Activated CD4-positive, alpha-beta T cell treated with anti-CD3 and anti-CD28 coated beads, Interleukin-2, amount 50 U/mL, for 16 hours (primary cell): ENCODE measurements at places on chromosomes 11 and 22.

DNA sequence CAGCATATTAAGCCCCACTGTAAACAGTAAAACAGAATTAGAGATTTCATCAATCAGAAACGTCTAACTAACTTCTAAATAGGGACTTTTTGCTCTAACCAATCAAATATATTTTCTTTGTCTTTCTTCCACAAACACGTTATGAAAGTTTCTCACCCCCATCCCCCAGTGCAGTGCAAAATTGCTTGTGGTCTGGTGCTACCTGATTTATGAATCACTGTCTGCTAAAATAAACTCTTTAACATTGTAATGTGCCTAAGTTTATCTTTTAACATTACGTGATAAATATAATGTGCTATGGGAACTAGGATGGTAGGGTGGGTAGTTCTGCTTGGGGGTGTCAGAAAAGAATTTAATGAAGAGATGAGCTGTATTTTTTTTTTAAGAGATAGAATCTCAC lies 47.3 kb upstream of the SLC5A1 start:
- no peak for DNase-seq

DNA sequence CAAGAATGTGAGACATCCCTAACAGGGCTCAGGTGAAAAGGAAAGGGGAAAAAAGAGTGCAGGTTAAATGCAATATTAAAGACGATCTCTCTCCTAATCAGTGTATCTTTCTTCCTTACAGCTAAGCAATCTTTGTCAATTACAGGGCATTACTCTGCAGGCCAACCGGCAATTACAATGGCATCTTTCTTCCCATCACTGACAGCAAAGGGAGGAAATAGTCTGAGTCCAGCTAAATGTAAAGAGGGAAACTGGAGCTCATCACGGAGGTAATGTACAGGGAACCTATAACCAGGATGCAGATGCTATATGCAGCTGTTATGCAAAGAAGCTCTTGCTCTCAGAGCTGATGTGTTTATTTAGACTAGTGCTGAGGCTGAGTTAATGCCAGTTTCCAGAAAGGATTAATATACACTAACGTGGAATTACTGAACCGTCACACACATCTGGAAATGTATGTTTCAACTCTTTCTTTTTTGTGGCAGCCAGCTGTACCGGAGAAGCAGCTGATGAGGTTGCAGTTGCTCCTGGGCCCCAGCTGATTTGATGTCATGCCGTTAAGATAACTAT lies 121.6 kb downstream of the KIRREL3 start:
- no peak for DNase-seq

DNA sequence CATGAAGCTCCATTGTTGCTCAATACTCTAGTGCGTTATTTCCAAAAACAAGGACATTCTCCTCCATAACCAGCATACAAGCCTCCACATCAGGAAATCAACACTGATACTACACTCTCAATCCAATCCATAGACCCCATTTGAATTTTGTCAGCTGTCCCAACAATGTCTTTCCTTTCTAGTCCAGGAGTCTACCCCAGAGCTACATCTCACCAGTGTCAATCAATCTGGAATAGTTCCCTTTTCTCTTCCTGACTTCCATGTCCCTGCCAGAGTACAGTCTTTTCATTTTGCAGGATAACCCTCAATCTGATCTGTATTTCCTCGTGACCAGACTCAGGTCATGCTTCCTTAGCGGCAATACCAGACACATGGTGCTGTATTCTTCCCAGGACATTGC lies 43.0 kb downstream of the TCF20 start:
- no peak for DNase-seq

- no peak for DNase-seq
Measured at GRCh38 chr11:129346916-129347315, 28.7 kb upstream of the BARX2 start.

DNA sequence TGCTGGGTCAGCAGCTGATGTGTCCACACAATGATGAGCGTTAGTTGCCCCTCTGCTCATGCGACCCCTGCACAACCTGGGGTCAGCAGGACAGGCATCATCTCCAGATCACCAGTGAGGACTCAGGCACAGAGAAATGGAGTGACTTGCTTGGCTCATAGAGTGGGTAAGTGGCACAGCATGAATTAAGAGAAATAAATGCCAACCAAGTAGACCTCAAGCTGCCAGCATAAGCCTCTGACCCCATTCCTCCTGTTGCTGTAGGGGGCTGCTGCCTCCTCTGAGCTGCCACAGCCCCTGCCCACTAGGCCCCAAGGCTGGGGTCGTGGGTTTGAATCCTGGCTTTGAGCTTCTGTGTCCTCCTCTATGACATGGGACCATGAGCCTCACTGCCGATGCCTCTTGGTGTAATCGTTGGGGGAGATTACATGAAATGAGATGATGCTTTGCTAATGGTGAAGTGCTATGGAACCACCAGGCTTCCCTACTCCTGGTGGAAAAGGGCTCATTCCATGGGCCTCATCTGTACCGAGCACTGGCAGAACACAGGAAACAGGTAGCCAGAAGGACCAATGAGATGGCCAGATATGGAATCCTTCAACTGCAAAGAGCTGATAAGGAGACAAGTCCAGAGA lies 33.6 kb downstream of the LRRC32 start:
- no peak for DNase-seq

GRCh38 chr11:59560702-59561473 lies 49.5 kb downstream of the OR4D9 start:
- DNase-seq = peak; percentile 88

DNA sequence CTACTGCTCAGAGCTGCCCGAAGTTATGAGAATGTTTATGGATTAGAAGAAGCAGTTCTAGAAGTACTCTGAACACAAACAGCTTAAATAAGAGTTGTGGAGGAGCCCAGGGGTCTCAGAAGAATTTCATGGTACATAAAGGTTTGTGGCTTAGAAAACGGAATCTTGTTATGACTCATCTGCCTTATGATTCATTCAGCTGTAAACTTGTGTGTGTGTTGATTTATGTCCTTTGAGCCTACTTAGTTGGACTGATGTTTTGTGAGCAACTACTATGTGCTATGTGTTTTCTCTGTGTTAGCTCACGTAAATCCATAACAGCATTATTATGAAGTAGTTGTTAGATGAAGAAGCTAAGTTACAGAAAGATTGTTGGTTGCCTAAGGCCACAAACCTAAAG lies 203.7 kb downstream of the PGR start:
- DNase-seq = peak; percentile 34

GRCh38 chr11:72719144-72719543 lies 33.1 kb downstream of the ARAP1 start:
- DNase-seq = no peak

- DNase-seq = no peak
Measured at GRCh38 chr22:45925811-45926351, 51.1 kb downstream of the WNT7B start.

- no peak for DNase-seq
Measured at GRCh38 chr11:64185175-64185692, 737 bp upstream of the STIP1 start.

DNA sequence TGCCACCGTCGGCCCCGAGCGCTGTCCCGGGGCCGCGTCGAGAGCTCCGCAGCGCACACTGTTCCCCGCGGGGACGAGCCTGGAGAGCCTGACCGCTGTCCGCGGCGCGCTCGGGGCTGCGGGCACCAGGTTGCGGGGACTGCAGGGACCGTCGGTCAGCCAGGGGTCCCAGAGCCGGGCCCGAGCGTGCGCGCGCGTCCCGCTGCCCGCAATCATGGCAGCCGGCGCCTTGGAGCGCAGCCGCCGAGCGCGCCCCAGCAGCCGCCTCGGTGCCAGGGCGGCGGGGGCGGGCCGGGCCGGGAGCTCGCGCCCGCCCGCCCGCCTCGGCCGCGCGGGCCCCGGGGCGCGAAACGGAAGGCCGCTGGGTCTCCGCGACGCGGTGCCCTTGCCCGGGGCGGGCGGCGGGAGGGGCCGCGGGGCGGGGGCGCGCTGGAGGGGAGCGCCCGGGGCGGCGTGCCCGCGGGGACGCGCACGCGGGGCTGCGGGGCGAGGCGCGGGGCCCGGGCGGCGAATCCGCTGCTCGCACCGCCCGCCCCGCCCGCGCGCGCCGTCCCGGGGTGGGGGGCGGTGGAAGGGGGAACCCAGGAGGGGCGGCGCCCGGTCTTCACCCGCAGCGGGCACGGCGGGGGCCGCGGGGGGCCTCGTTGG lies 79.4 kb upstream of the PPARA start:
- DNase-seq = peak; percentile 34

- no peak for DNase-seq
Measured at GRCh38 chr22:41893591-41894375, 21.1 kb downstream of the SHISA8 start.

GRCh38 chr11:62264004-62264403 lies 6.0 kb upstream of the SCGB2A2 start:
- DNase-seq = no peak

DNA sequence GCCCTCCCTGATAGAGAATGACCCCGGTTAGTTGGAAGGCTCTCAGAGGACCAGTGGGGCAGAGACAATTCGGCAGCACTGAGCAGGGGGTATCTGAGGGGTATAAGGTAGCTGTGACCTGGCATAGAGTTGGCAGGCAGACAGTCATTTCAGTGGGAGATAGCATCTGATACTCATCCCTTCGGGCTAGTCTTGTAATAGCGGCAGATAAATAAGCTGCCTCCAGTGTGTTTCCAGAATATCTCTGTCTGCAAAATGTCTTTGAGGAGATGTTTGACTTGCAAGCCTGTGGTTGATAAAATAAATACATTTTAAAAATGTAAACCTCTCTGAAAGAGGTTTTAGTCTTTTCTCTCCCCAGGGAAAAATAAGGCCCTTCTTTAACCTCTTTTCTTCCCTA lies 54.2 kb downstream of the TEAD1 start:
- no peak for DNase-seq

- DNase-seq = peak; percentile 58
Measured at GRCh38 chr22:30078320-30079311, 1.6 kb upstream of the HORMAD2 start.

GRCh38 chr22:45033136-45033535 lies 23.3 kb upstream of the PHF21B start:
- no peak for DNase-seq

- DNase-seq = no peak
Measured at GRCh38 chr11:116302756-116303155, 470.0 kb downstream of the BUD13 start.

DNA sequence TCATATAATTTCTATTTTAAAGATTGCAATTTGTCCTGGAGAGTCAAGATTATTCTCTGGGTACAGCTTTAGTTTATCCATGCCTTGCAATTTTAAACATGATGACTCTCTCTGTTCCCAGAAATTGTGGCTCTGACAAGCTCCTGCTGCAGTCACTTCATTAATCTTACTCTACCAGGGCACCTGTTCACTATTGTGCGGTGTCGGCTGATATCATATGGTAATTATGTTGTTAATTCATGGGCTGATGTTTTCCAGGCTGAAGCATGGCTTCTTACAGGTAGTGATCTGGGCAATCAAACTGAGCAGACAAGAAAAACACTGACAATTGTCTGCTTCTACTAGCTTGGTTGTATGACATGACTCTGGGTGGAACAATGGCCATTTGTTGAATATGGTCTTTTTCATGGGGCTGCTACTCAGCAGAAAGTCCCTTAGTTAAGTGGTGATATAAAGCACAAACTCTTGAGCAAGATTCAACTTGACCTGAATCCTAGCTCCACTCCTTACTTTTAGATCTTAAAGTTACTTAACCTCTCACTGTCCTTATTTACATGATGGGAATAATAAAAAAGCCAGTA lies 230.7 kb downstream of the FAT3 start:
- DNase-seq = no peak
